ENCODE measurements at places on chromosomes 2 and 18.

DNA sequence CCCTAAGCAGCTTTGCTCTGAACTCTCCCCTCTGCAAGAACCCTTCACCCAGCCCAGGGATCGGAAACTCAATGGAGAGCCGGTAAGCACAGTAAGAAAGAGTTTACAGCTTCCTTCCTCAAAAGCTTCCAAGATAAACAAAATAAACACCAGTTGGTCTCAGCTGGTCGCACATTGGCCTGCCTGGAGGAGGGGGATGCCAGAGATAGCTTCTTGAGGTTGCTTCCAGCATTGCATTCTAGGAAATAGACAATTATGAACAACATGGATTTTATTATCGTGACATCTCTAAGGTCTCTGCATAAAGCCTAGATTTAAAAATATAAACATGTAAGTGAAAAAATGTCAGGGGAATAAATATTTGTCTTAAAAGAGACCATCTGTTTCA is 141.5 kb upstream of the PKDCC start:
- DNase-seq: no peak

DNA sequence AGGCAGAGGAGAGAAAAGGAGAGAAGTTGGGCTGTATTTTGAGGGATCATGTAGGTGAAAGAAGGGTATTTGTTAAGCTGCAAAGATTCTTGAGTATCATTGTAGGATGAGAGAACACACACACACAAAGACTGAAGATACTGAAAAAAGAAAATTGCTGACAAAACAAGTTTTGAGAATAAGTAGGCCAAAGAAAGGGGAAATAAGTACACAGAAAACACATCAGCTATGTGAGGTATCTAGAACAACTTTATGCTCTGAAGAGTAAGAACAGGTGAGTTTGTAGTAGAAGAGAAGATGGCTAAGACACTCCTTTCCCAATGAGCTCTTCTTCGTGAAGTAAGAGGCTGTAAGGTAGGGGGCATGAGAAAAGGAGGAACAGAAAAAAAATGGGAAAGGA is 28.2 kb downstream of the METTL8 start:
- DNase-seq: no peak

- DNase-seq: no peak
Observed at GRCh38 chr2:20080839-20081415, 29.5 kb upstream of the LAPTM4A start.

GRCh38 chr2:209872675-209873074 is 101.0 kb downstream of the UNC80 start:
- DNase-seq: no peak

DNA sequence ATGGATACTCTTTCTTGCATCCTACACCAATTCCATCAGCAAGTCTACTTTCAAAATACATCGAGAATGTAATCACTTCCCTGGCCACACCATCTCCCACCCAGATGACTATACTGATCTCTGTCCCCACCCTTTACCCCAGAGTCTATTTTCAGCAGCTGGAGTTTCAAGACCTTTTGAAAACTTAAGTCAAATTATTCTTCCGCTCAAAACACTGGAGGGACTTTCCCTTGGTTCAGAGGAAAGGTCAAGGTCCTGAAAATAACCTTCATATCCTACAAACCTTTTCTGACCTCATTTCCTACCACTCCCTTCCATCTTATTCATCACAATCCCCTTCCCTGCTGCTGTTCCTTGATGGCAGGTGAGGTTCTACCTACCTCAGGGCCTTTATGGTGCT is 58.8 kb upstream of the LYPD6 start:
- DNase-seq: no peak

GRCh38 chr18:70662588-70662987 is 373.7 kb downstream of the SOCS6 start:
- no peak for DNase-seq

- no peak for DNase-seq
Observed at GRCh38 chr2:119109866-119110265, 48.7 kb downstream of the C1QL2 start.

DNA sequence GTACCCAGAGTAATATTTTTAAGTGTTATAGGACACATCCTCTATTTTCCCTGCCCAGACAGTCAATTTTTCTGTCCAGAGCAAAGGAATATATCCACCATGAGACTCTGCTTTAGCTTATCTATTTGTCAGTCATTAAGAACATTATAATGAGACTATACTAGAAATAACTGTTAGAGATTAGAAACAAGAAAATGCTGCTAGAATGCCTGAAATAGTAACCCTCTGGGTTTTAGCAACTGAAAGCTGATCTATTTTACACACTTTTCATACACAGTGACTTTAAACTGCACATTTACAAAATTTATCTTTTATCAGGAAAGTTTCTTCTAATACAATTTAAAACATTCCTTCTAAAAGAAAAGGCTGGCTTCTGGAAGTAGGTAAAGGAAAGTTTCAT is 39.6 kb downstream of the MBD2 start:
- DNase-seq: no peak

GRCh38 chr2:144939590-144939989 is 419.7 kb upstream of the ZEB2 start:
- DNase-seq: no peak

DNA sequence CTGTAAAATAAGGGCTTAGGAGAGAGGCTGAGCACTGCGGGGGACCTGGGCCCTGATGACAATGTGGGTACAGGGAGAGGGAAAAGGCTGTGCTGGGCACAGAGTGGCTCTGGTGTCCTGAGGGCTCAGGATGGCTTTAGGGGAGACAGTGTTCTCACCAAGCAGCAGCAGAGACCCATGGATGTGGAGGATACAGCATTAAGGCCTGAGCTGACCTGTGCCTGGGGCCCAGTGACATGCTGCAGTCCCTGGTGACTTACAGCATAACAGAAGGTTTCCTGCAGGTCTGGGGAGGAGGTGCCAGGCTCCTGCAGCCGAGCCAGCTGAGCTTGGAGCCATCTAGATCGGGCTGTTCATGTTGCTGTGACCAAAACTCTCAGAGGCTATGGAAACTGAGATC is 191.3 kb upstream of the SMAD2 start:
- DNase-seq: no peak

DNA sequence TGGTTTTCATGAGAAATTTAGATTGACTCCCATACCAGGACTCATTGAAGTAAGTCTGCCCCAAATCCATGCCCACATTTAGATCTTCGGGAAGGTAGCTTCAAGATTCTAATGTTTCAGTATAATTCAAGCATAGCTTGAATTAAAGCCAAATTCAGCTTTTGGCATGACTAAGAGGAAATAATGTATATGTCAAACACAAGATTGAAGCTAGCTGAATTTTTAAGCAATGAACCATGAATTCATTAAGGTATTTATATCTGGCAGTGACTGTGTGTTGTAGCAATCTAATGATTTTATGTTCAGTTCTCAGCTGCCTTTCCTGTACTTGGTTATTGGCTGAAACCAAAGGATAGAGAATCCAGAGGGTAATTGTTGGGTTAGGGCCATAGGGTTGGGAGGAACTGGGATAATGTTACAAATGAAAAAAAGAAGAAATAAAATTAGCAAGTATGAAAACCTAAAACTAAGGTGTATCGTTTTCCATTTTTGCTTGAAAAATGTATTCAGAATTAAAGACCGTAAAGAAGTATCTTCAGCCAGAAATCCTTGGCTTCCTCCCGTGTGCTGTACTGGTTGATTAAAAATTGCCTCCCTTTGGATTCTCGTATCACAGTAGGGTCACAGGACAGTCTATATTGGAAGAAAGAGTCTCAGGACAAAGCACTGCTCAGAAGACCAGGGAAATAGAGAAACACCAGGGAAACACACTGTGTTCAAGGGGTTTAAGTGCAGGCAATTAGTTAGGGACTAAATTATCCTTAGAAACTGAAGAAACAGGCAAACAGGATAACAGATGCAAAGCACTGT is 119.0 kb upstream of the FN1 start:
- DNase-seq: no peak
